ENCODE measurements at places on chromosomes 2 and 18.

GRCh38 chr2:114642988-114643553, 200.6 kb downstream of the DPP10 start:
- no peak overlapping the region for H3K27ac ChIP-seq
- no peaks in the 10 kb centered on the region for H3K36me3 ChIP-seq
- no peak for DNase-seq
- H3K4me3 ChIP-seq = no peak overlapping the region

- DNase-seq = no peak
- H3K27me3 ChIP-seq = no peaks in the 10 kb centered on the region
- H3K4me1 ChIP-seq = no peaks in the 10 kb centered on the region
- H3K36me3 ChIP-seq = no peaks in the 10 kb centered on the region
- H3K27ac ChIP-seq = no peak overlapping the region
- no peak overlapping the region for H3K4me3 ChIP-seq
These were observed 157.4 kb upstream of the RGPD4 start for GRCh38 chr2:107669335-107669734.

- no peak overlapping the region for H3K27ac ChIP-seq
- no peaks in the 10 kb centered on the region for H3K27me3 ChIP-seq
- DNase-seq = no peak
- H3K4me3 ChIP-seq = no peak overlapping the region
- H3K4me1 ChIP-seq = no peaks in the 10 kb centered on the region
These were observed 60.8 kb downstream of the LYPD6B start for GRCh38 chr2:149099298-149099697.

DNA sequence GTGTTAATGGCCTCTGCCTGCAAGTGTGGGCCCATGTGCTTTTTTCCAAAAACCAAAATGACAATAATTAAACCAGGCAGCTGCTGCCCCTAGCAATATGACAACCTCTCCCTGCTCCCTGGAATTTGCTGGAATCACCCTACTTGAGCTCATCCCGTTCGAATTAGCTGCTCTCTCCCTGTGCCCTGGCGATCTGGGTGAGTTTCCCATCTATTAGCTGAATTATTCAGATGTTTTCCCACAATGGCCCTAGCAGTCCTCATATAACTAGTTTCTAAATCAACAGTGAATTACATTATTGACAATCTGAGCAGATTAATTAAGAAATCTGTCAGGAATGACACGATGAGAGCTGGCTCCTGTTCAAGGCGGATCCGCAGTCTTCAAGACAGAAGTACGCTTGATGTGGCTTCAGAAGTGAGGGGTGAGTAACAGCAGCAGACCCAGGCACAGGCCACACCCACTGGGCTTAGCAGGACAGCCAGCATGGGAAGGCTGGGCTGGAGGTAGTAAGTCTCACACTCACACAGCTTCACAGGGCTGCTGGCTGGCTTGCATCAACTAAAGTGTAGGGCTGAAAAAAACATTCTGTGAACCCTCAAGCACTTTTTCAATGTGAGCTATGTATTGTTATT, 366.2 kb upstream of the ID2 start:
- no peaks in the 10 kb centered on the region for H3K36me3 ChIP-seq
- H3K27ac ChIP-seq = no peak overlapping the region
- no peaks in the 10 kb centered on the region for H3K27me3 ChIP-seq

- no peaks in the 10 kb centered on the region for H3K4me1 ChIP-seq
- H3K27me3 ChIP-seq = no peaks in the 10 kb centered on the region
- H3K27ac ChIP-seq = no peak overlapping the region
- no peak for DNase-seq
These were observed 162.8 kb downstream of the SMAD2 start for GRCh38 chr18:47767699-47768098.

DNA sequence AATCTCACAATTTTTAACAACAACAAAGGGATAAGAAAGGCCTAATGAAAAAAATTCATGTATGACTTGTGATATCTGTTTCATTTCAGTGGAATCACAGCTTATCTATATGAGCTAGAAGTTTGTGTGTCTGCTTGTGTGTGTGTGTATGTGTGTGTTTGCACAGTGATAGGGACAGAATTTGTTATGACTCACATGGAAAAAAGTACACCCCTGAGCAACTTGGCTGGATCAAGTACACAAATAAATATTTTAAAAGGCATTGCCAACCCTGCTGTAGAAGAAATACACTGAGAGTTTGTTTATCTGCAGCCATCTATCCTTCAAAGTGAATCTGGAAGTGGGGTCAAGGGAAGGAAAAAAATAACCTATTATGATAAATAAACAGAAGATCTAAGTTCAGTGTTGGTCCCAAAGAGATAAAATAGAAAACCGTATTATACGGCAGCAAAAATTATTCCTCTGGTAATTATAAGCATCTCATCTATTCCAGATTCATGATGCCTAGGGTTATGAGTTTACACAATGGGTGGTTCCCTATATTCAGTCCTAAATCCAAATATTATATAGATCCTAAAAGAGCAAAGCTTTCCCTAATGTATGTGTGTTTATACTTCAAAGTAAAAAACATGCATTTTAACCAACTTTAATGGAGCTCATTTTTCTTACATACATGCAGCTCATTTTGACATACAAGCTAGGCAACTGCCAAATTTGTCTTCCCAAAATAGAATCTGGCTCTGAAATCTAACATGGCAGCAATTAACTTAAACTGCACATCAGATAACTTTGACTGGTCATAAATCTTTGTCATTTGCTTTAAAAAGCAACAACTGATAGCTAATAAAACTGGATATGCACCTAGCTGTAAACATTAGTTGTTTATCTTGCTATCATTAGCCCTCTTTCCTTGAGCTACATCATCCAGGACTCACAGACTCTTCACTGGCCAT, 420.6 kb downstream of the IRS1 start:
- no peaks in the 10 kb centered on the region for H3K27me3 ChIP-seq
- H3K27ac ChIP-seq = no peak overlapping the region
- DNase-seq = no peak
- H3K36me3 ChIP-seq = no peaks in the 10 kb centered on the region
- peaks cover 16% of the 10 kb centered on the region for H3K4me1 ChIP-seq
- no peak overlapping the region for H3K4me3 ChIP-seq

- H3K4me1 ChIP-seq = no peaks in the 10 kb centered on the region
- no peaks in the 10 kb centered on the region for H3K36me3 ChIP-seq
- H3K4me3 ChIP-seq = no peak overlapping the region
- H3K27me3 ChIP-seq = no peaks in the 10 kb centered on the region
- H3K27ac ChIP-seq = no peak overlapping the region
These were observed 986.3 kb upstream of the CELF4 start for GRCh38 chr18:38551881-38552280.

GRCh38 chr18:59129951-59130703, 9.6 kb upstream of the SEC11C start:
- no peaks in the 10 kb centered on the region for H3K36me3 ChIP-seq
- no peaks in the 10 kb centered on the region for H3K4me1 ChIP-seq
- DNase-seq = no peak
- peaks cover 20% of the 10 kb centered on the region for H3K27me3 ChIP-seq

DNA sequence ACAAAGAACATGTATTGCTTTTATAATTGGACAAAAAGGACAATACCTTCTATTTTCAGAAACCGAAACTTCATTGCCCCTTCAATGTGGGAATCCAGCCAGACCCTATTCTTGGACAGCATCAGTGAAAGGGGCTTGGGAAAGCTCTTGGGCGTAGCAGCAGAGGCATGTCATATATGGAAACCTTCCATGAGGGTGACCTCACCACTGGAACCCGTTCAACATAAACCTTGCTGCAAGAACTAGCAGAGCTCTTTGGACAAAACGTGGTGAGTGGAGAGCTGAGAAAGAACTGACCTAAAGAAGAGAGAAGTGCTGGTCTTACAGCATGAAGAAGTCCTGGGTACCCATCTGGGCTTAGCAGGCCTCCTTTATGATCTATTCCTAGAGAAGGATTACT, 22.7 kb upstream of the ACTG2 start:
- no peaks in the 10 kb centered on the region for H3K4me1 ChIP-seq
- H3K4me3 ChIP-seq = no peak overlapping the region
- no peak overlapping the region for H3K27ac ChIP-seq
- no peaks in the 10 kb centered on the region for H3K27me3 ChIP-seq
- DNase-seq = no peak
- H3K36me3 ChIP-seq = no peaks in the 10 kb centered on the region

DNA sequence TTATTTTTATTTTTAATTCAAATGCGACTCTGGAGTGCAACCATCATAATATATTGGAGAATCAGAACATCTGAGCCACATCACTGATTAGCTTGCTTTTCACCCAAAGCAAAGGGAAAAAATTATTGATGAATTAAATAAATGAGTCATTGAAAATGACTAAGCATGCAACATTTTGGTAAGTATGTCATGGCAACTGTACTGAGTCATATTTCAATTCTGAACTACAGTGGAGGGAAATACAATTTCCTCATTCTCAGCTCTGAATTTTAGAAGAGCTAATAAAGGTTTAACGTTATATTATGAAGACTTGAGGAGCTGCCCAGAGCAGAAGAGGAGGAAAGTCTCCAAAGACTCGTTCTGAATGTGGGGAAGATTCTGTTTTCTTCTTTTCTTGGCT, 89.6 kb upstream of the CCDC68 start:
- H3K4me1 ChIP-seq = no peaks in the 10 kb centered on the region
- DNase-seq = no peak
- no peak overlapping the region for H3K4me3 ChIP-seq
- H3K36me3 ChIP-seq = no peaks in the 10 kb centered on the region
- H3K27ac ChIP-seq = no peak overlapping the region

GRCh38 chr2:96400049-96401000, 64.8 kb downstream of the NCAPH start:
- no peak overlapping the region for H3K4me3 ChIP-seq
- H3K4me1 ChIP-seq = peaks cover 18% of the 10 kb centered on the region
- no peak overlapping the region for H3K27ac ChIP-seq
- no peak for DNase-seq
- H3K27me3 ChIP-seq = no peaks in the 10 kb centered on the region

- H3K4me3 ChIP-seq = no peak overlapping the region
- DNase-seq = no peak
- no peaks in the 10 kb centered on the region for H3K27me3 ChIP-seq
- no peaks in the 10 kb centered on the region for H3K36me3 ChIP-seq
These were observed 902.6 kb upstream of the GCFC2 start for GRCh38 chr2:76613330-76613729.
